Left colon (tissue), 2 donors: ENCODE measurements at places on chromosomes 11 and 22.

DNA sequence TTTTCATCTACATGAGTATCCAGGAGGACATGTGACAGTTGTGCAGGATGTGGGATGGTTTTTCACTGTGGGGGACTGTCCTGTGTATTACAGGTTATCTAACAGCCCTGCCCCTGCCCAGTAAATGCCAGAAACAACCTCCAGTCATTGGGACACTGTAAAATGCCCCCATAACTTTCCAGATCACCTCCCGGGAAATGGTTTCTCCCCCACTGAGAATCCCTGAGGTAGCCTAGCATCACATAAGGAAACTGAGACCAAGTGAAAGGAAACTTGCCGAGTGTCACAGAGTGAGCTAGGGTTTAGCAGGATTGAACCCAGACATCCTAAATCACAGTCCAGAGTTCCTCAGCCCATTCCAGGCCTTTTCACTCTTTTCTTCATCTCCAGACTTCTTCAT is 48.3 kb upstream of the SLC6A5 start:
- no peak for DNase-seq

- no peak for DNase-seq
These were observed 11.6 kb downstream of the IGF2 start for GRCh38 chr11:2127482-2128129.

GRCh38 chr11:285021-285893 is 3.7 kb upstream of the PGGHG start:
- DNase-seq, result peak; percentile 20

- DNase-seq, result no peak
These were observed 22.2 kb downstream of the CYB5R2 start for GRCh38 chr11:7651140-7651551.

DNA sequence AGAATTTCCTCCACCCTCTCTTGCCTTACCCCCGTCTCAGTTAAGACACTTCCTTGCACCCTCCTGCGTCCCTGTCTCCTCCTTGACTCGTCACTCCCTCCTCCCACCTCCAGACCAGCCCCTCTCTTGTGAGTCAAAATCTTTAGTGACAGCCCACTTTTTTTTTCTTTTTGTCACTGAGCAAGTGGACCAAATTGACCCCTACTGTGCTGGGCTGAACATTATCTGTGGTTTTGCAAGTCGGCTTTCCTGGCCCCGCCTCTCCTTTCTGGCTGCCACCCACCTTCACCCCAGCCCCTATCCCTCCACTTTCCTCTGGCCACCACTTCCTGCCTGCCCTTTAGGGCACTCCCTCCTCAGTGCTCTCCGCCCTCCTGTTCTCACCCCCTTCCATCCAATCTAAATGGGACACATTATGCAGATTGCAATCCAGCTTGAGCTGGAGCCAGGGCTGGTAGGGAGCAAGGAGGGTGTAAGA is at the start of gene APLNR:
APLNR (minus strand) TSS at position 47 of the 478 bp plus-strand sequence. CDS start 246 bp downstream, outside the sequence.
- no peak for DNase-seq

DNA sequence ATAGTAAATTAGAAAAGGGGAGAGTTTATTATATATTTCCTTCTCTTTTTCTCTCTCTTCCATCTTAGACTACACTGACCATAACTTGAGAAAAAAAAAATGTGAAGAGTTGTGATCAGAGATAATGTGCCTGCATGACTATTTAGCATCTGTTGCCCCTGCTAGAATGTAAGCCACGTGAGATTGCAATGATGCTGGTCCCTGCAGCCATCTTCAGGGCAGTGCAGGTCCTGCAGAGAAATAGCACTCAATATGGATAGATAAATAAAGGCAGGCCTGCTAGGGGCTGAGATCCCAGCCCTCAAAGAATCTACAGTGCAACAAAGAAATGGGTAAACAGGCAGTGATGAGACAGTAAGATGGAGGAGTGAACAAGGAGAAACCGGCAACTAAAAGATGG is 7.8 kb upstream of the DKK3 start:
- no peak for DNase-seq

DNA sequence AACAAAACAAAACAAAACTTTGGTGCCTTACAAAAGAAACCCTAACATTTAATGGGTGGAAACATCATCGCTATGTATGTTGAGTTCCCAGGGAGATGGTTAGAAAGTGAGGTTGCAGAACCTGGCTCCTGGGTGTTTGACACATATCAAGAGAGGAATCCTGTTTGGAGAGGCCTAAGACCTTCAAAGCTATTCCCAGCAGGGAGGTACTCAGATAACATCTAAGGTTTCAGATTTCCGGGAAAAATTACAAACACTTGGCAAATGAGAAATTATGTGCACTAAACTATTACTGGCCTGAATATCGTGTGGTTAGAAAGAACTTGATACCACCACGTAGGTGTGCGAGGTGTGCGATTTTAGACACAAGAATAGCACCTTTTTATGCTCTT is 18.5 kb downstream of the TRIM5 start:
- DNase-seq, result no peak

DNA sequence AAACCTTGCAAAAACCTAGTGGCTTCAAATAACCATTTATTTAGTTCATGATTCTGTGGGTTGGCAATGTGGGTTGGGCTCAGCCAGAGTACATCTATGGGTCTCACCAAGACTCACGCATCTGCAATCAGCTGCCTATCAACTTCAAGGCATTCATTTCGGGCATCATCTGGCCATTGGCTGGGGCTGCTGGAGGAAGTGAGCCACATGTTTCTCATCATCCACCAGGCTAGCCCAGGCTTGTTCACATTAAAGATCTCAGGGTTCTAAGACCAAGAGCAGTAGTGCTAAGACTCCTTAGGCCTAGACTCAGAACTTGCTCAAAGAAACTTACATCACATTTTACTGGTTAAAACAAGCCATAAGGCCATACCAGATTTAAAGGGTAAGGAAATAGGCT is 478.9 kb upstream of the ARHGAP42 start:
- no peak for DNase-seq
